Right cardiac atrium (tissue), 5 donors: ENCODE measurements at places on chromosomes 16 and 17. TPM values are rescaled to one million over a fixed set of nuclear protein-coding genes. Genes with fewer than 3 reads are reported as not detected.

Gene KRT40
- total RNA-seq: not detected

Gene C16orf46
- total RNA-seq: not detected

Gene CTRL
- 0.94 TPM for total RNA-seq

Gene KRT31
- not detected for total RNA-seq

Gene TPSG1
- not detected for total RNA-seq
